ENCODE measurements at places on chromosomes 7 and 10.

- peak; percentile 93 for ATAC-seq
Observed at GRCh38 chr10:121886997-121887622, 40.7 kb downstream of the ATE1 start.

DNA sequence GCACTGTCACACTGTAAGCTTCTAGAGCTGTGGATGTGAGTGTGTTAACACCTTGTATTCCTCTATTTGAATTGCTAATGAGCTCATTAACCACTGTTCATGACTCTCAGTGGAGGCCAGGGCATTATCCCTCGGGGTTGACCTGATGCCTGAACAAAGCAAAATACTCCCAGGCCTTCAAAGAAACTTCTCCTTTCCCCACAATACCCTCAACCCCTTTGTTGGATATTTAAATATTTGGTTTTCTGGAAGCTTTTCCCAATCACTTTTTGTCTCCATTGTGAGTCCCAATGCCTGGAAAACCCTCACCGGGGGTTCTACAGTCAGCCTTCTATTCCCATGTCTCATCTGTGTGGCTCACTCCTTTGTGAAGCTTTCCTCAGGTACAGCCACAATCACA, 780.1 kb downstream of the PHTF2 start:
- ATAC-seq = no peak

GRCh38 chr7:32948202-32948601, 9.0 kb upstream of the FKBP9 start:
- ATAC-seq = no peak

DNA sequence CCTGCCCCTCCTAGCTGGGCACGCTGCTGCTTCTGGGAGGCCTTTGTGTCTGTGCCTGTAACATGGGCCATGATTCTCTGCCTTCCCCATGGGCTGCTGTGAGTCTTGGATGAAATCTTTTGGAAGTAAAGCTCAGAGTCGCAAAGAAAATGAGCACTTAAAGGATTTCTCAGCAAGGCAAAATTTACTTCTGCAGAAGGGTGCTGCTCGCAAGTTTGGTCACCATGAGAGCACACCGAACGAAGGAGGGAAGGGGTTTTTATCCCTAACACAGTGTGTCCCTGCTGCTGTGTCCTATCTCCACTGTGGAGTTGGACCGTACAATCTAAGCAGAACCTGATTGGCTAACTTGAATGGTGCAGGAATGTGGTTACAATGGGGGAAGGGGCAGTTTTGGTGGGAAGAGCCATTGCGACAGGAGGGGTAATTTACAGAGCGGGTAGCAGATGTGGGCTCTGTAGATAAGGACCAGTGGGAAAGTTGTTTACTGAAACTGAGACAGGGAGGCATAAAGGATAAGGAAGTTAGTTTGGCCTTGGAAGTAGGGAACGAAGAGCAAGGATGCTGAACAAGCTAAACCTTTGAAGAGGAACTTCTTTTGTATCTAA, 57.5 kb downstream of the FANK1 start:
- no peak for ATAC-seq

- no peak for ATAC-seq
Observed at GRCh38 chr10:2438248-2438939, 629.0 kb upstream of the PFKP start.

- ATAC-seq = no peak
Observed at GRCh38 chr7:22864301-22864700, 41.7 kb upstream of the TOMM7 start.

DNA sequence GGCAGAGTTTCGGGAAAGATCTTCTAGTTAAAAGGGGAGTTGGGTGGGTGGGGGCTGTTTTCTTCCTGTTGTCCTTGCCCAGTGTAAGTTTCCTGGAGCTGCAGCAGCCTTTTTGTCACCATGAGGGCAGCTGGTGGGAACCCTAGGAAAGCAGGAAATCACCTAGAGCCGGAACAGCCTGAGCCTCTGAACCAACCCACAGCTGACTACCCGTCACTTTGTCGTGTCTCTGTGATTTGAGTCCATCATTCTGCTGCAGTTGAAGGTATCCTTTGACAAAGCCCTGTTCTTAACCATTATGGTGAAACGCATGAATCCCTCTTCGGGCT, 1.2 kb upstream of the C10orf143 start:
- ATAC-seq = no peak

- ATAC-seq = no peak
Observed at GRCh38 chr10:38045129-38045528, 34.7 kb downstream of the ZNF33A start.

DNA sequence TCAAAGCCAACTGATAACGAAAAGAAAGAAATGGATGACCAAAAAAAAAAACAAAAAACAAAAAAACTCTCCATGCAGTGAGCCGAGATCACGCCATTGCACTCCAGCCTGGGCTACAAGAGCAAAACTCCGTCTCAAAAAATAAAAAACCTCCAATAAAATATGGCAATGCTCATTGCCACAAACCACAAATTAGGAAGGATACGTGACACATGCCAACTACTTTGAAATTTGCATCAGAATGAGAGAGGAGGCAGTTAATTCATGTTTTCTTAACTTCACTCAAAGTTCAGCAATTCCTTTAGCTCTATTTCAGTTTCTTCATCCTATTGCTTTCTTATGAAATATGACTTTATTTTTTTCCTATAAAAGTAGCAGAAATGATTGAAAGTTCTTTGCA, 398.1 kb upstream of the C7orf33 start:
- ATAC-seq = no peak

- ATAC-seq = peak; percentile 71
Observed at GRCh38 chr10:115772606-115773005, 500.4 kb downstream of the GFRA1 start.

DNA sequence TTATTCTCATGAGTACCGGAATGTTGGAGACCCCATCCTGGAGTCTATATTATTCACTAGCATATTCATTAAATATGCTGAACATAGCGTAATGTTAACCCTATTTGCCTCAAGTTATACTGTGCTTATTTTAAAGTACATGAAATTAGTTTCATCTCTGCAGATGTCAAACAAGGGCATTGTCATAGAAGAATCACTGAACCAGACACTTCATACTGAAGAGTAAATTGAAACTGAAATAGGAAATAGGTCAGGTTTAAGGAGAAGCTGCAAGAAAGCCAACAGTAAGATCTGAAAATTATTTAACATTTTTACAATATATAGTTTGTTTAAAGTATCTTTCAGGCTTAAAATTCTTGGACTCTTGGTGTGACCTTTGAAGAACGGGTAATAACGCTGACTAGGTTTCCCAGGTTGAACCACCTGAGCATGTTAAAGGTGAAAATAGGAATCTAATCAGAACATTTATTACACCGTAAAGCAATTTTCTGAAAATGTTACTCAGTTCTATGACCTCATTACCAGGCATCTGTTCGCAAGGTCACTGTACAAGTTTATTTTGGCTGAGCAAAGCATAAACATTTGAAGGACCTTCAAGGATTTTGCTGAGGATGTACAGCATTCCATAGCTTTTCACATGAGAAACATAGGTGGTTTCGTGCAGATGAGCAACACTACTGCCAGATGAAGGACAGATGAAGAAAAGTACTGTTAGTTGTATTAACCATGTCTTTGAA, 82.7 kb downstream of the REEP3 start:
- no peak for ATAC-seq

GRCh38 chr7:3371601-3372000, 70.5 kb downstream of the SDK1 start:
- no peak for ATAC-seq

DNA sequence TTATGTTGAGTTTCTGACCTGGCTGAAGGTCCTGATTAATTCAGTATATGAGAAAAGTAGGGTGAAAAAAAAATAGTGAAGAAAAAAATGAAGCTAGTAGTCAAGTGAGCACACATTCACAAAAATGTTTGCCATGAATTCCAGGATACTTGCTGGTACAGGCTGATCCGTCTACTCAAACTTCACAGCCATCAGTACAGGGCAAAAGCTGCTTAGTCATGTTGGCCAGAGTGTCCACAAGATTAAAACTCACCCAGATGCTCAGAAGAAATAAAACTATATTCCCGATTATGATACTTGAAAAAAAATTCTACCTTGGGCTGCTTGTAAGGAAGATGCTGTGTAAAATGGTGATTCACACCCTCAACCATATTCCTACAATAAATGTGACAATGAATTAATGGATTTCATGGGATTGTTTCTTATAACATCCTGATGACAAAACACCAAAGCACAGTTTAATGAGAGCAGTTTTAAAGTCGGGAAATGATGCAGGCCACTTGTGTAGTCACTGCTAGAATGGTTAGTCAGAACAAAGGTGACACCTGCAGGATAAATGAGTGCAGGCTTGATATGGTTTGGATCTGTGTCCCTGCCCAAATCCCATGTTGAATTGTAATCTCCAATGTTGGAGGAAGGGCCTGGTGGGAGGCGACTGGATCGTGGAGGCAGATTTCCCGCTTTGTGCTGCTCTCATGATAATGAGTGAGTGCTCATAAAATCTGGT, 49.2 kb upstream of the ANKRD1 start:
- peak; percentile 30 for ATAC-seq

- ATAC-seq = peak; percentile 66
Observed at GRCh38 chr7:116862951-116863670, 724 bp downstream of the CAPZA2 start.

- no peak for ATAC-seq
Observed at GRCh38 chr10:31730776-31731175, 197.9 kb downstream of the ARHGAP12 start.

- no peak for ATAC-seq
Observed at GRCh38 chr7:74473116-74473515, 19.4 kb downstream of the GTF2IRD1 start.

Data from SK-N-SH treated with all-trans-retinoic acid at 6 μM for 48 hours (cell line).